ENCODE measurements at places on chromosomes 3 and 15.

GRCh38 chr3:171980578-171981270, 58.7 kb upstream of the FNDC3B start:
- no peak for DNase-seq

GRCh38 chr3:119912220-119912619, 130.3 kb downstream of the NR1I2 start:
- peak; percentile 51 for DNase-seq

GRCh38 chr3:87423336-87423735, 147.0 kb upstream of the POU1F1 start:
- DNase-seq = no peak

- no peak for DNase-seq
These were observed 12.8 kb downstream of the ATP2B2 start for GRCh38 chr3:10492364-10493201.

GRCh38 chr3:69326855-69327300, 59.0 kb downstream of the FRMD4B start:
- no peak for DNase-seq

DNA sequence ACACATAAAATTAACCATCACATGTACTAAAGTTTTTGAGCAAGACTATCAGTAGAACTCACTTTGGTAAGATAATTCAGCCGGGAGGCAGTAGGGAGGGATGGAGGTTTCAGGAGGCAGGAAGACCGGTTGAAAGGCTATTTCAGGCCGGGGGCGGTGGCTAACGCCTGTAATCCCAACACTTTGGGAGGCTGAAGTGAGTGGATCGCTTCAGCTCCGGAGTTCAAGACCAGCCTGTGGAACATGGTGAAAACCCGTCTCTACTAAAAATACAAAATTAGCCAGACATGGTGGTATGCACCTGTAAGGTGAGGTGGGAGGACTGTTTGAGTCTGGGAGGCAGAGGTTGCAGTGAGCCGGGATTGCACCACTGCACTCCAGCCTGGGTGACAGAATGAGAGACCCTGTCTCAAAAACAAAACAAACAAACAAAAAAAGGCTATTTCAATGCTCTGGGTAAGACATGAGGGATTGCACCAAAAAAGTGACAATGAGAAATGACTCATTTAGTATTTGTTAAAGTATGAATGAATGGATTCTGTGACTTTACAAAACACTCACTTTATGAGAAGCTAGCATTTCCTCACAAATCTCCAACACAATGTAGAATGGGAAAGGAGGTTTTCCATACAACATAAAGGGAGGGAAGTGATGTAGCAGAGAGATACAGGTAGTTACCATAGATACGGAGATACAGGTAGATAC, 43.9 kb downstream of the SH3BP5 start:
- DNase-seq = no peak

GRCh38 chr3:87503900-87504498, 227.6 kb upstream of the POU1F1 start:
- DNase-seq = peak; percentile 47
